Heart right ventricle (tissue), 16 donors: ENCODE measurements at places on chromosomes 1 and 21. TPM values are rescaled to one million over a fixed set of nuclear protein-coding genes. Genes with fewer than 3 reads are reported as not detected.
A peak's percentile ranks its signal among the peaks of the same experiment; 100 is the strongest.

DNA sequence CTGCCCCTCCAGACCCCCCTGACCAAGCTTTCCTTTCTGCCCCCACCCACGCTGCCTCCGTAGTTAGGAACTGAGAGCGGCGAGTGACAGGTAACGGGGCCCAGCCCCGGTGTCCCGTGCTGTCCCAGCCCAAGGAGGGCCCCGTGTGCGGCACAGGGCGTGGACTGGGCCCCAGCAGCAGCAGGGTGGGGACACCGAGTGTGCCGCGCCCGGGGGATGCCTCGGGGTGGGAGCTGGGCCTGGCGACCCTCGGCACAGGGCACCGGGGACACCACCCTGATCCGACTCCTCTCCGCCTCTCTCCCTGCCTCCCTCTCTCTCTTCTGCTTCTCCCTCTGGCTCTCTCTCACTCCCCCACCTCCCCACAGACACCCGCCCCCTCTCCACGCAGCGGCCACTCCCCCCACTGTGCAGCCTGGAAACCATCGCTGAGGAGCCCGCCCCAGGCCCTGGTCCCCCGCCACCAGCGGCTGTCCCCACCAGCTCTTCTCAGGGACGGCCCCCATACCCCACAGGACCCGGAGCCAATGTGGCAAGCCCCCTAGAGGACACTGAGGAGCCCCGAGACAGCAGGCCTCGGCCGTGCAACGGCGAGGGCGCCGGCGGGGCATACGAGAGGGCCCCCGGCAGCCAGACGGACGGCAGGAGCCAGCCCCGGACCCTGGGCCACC is 22.7 kb downstream of the PANK4 start:
- no peak overlapping the region for H3K27ac ChIP-seq
- H3K4me1 ChIP-seq, result peaks cover 2% of the 10 kb centered on the region
- no peaks in the 10 kb centered on the region for H3K36me3 ChIP-seq

The RAVER2 gene
- 18.9 TPM for total RNA-seq

GRCh38 chr1:208118306-208118705 is 125.9 kb downstream of the PLXNA2 start:
- H3K4me1 ChIP-seq, result peaks cover 25% of the 10 kb centered on the region
- no peak overlapping the region for H3K4me3 ChIP-seq
- no peaks in the 10 kb centered on the region for H3K27me3 ChIP-seq
- DNase-seq, result no peak
- H3K36me3 ChIP-seq, result no peaks in the 10 kb centered on the region

- H3K4me3 ChIP-seq, result peak within 1 kb of the TSS; percentile 42
- H3K27me3 ChIP-seq, result peaks cover 16% of the 10 kb centered on the region
- H3K4me1 ChIP-seq, result peaks cover 13% of the 10 kb centered on the region
Observed at GRCh38 chr1:22710701-22711049, at the start of gene EPHB2. Gene EPHB2 (plus strand): TSS chr1:22710839. CDS start chr1:22710983, 144 bp downstream.

The MEX3A gene
- 0.09 TPM for total RNA-seq

The SPATA17 gene
- 0.57 TPM for total RNA-seq

The GJC2 gene
- 1.0 TPM for total RNA-seq

DNA sequence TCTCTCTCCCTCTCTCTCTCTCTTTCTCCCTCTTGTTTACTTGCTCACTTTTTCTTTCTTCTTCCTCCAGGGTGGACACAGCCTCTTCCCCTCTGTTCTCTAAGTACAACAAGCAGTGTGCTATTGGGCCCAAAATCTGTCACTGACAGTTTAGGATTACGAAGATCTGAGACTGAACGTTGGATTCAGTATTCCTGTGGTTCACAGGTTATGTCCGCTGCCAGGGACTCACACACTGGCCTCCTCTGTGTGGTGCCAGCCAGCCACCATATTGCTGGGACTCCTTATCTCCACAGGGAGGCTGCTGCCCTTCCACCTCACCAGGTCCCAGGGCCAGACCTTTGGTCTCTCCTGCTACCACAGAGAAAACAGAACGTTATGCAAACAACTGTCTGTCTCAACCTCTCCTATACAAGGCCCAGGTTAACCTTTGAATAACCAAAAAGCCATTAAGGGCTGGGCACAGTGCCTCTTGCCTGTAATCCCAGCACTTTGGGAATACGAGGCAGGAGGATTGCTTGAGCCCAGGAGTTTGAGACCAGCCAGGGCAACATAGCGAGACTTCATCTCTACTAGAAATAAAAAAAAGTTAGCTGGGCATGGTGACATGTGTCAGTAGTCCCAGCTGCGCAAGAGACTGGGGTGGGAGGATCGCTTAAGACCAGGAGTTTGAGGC is 171.9 kb upstream of the RAB4A start:
- no peak overlapping the region for H3K4me3 ChIP-seq
- no peak for DNase-seq
- H3K27ac ChIP-seq, result no peak overlapping the region

GRCh38 chr1:164611754-164612642 is 53.0 kb downstream of the PBX1 start:
- H3K4me1 ChIP-seq, result peaks cover 59% of the 10 kb centered on the region
- no peaks in the 10 kb centered on the region for H3K36me3 ChIP-seq
- no peak overlapping the region for H3K4me3 ChIP-seq

DNA sequence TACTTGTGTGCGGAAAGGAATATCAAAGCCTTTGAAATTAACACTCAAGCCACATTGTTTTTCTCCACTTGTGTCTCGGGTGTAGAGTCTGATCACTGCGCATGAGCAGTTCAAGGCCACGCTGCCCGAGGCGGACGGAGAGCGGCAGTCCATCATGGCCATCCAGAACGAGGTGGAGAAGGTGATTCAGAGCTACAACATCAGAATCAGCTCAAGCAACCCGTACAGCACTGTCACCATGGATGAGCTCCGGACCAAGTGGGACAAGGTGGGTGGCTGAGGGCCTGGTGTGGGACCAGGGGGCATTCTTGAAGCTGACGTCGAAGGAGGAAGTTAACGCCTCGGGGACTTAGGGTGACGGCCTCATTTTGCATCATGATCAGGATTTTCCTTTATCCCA is 43.7 kb upstream of the MTR start:
- no peaks in the 10 kb centered on the region for H3K27me3 ChIP-seq
- no peak overlapping the region for H3K4me3 ChIP-seq
- no peak for DNase-seq
- H3K36me3 ChIP-seq, result peaks cover 83% of the 10 kb centered on the region

DNA sequence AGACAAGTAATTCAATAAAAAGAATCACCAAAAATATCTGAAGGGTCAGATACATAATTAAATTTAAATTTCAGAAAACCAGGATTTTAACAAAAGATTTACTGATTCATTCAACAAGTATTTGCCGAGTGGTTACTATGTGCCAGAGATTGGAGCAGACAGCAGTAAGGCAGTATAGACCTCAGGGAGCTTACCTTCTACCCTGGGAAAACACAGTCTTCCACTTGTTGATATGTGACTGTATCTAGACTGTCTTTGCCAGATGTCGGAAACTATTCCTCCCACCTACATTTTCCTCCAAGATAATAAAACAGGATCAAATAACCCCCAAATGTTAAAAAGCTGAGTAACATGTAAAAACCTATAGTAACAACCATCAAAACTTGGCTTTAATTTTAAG is 6.2 kb downstream of the HNRNPR start:
- no peak overlapping the region for H3K4me3 ChIP-seq
- no peak for DNase-seq
- peaks cover 37% of the 10 kb centered on the region for H3K36me3 ChIP-seq
- H3K27me3 ChIP-seq, result no peaks in the 10 kb centered on the region
- peaks cover 58% of the 10 kb centered on the region for H3K4me1 ChIP-seq
